ENCODE measurements at places on chromosomes 7 and 10. TPM values are rescaled to one million over a fixed set of nuclear protein-coding genes. Genes with fewer than 3 reads are reported as not detected.

VSTM2A gene
- total RNA-seq = 99.1 TPM

NEURL1 gene
- 25.7 TPM for total RNA-seq

ANKRD61 gene
- total RNA-seq = under 0.01 TPM

WIPF3 gene
- total RNA-seq = 4.1 TPM

ACSL5 gene
- total RNA-seq = 2.4 TPM

GPR15LG gene
- total RNA-seq = not detected

RGS10 gene
- 8.2 TPM for total RNA-seq

RRP12 gene
- total RNA-seq = 11.8 TPM

CDK14 gene
- total RNA-seq = 77.9 TPM

PNLIP gene
- total RNA-seq = not detected

NKX2-3 gene
- under 0.01 TPM for total RNA-seq

CCSER2 gene
- total RNA-seq = 90.1 TPM

DRGX gene
- not detected for total RNA-seq

GNGT1 gene
- not detected for total RNA-seq

PILRA gene
- total RNA-seq = 0.82 TPM

TFEC gene
- 0.82 TPM for total RNA-seq

MACC1 gene
- 0.41 TPM for total RNA-seq

RBM20 gene
- 0.41 TPM for total RNA-seq

SPDYE2B gene
- total RNA-seq = not detected

NUTM2A gene
- 1.6 TPM for total RNA-seq

UNCX gene
- total RNA-seq = not detected

PIP gene
- not detected for total RNA-seq

PTF1A gene
- total RNA-seq = 0.41 TPM

PRKCQ gene
- total RNA-seq = 2.0 TPM

OPALIN gene
- not detected for total RNA-seq

DLG5 gene
- total RNA-seq = 33.4 TPM

IFIT1 gene
- total RNA-seq = 5.7 TPM

ADCY1 gene
- total RNA-seq = 92.1 TPM

DIP2C gene
- total RNA-seq = 41.6 TPM

FKBP6 gene
- not detected for total RNA-seq

IMPDH1 gene
- total RNA-seq = 26.5 TPM

HOGA1 gene
- total RNA-seq = 0.41 TPM

LRMDA gene
- 4.5 TPM for total RNA-seq

CCDC172 gene
- not detected for total RNA-seq

GSTK1 gene
- total RNA-seq = 24.9 TPM

WNT2 gene
- 0.41 TPM for total RNA-seq

DPP6 gene
- 56.3 TPM for total RNA-seq

PCDH15 gene
- total RNA-seq = 6.1 TPM

ANKRD7 gene
- 12.2 TPM for total RNA-seq

BEND7 gene
- 9.8 TPM for total RNA-seq

FEZF1 gene
- not detected for total RNA-seq

CYP2C8 gene
- total RNA-seq = 1.2 TPM

NUTM2E gene
- total RNA-seq = under 0.01 TPM

AGR2 gene
- 1.2 TPM for total RNA-seq

OSBPL3 gene
- 4.5 TPM for total RNA-seq

AGAP3 gene
- total RNA-seq = 92.9 TPM

POLR2J2 gene
- total RNA-seq = 1.2 TPM

CPA2 gene
- not detected for total RNA-seq
